EH (cell line): ENCODE measurements at places on chromosomes 7 and 10.

- DNase-seq = no peak
Observed at GRCh38 chr10:25952857-25953256, 18.8 kb downstream of the MYO3A start.

DNA sequence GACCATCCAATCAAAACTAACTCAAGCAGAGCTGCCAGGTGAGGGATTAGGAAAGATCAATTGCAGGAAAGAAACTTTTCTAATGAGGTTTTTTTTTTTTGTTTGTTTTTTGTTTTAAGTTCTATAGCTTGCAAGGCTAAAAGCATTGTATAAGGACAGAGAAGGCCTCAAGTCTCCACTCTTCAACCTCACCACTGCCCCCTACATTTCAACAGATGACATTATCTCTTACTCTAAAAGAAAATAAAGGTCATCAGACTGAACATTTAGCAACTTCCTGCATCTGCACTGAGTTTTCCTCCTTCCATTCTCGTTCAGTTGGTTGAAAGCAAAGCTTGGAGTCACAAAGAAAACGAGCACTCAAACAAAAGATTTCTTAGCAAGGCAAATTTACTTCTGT, 45.2 kb upstream of the EXOC4 start:
- DNase-seq = peak; percentile 15

DNA sequence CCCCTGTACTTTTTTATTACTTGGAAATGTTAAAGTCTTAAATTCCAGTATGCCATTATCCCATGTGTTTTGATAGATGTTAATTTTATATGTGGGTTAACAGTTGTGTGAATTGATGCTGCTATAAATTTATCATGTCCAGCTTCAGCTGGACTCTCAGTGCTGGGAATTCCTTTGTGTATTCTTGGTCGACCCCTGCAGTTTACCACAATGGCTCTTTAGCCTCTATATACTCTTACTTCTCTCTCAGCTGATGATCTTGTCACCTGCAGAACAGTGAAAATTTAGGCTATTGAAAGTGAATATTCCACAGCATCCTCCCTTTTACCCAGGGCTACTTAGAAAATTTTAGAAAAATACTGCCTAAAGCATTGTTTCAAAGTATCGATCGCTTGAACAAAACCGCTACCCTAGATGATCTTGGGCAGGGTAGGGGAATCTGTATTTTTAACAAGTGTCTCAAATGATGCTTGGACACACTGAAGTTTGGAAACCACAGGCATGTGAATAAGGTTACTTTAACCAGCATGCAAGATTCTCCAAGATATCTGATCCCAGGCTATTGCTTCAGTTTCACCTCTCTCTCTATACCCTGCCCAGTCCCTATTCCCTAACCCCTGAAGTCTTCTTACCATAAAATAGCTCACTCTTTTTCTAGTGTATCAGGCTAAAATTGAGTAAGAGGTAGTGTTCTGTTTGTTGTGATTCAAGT, 25.4 kb downstream of the LCOR start:
- peak; percentile 47 for DNase-seq

GRCh38 chr10:110225441-110225755, 18.0 kb downstream of the MXI1 start:
- DNase-seq = no peak

DNA sequence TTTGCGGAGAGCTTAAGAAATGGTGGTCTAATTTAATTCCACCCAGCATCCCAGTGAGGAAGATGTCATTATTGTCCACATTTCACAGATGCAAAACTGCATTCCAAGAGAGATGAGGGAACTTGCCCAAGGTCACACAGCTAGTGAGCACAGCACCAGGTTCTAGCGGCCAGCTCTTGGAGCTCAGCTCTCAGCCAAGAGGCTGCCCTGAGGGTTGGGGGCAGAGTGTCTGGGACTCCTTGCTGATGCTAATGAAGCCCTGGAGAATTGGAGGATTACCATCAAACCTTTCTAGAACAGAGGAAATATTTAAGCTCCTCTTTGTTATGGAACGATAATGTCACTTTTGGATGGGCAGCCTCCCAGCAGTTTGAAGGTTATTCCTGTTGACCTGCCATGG, 48.0 kb downstream of the PLPP4 start:
- DNase-seq = no peak

DNA sequence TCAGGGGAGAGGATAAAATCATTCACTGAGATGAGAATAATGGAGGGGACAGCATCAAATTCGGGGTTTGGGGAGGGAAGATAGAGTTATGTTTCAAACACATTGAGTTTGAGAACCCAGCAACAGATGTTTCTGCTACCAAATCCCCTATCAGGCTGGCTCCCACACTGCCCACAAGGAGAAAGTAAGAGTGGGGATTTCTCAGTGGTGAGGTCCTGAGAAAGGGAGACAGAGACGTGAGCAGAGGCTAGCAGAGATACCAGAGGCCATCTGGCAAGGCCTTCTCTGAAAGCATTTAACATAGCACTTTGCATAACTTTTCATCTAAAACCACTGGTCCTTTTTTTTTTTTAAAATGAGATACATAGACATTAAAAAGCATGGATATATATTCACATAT, 7.8 kb upstream of the SLF2 start:
- no peak for DNase-seq

GRCh38 chr10:32393911-32394310, 47.0 kb upstream of the EPC1 start:
- DNase-seq = no peak

GRCh38 chr7:101882595-101883564, 65.5 kb downstream of the CUX1 start:
- peak; percentile 100 for DNase-seq

DNA sequence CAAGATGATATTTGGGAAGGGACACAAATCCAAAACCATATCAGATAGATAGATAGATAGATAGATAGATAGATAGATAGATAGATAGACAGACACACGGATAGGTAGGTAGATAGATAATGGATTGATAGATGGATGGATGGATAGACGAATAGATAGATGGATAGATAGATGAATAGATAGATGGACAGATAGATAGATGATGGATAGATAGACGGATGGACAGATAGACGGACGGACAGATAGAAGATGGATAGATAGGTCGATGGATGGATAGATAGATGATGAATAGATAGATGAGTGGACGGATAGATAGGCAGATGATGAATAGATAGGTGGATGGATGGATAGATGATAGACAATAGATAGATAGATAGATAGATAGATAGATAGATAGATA, 39.8 kb downstream of the NPTX2 start:
- no peak for DNase-seq

DNA sequence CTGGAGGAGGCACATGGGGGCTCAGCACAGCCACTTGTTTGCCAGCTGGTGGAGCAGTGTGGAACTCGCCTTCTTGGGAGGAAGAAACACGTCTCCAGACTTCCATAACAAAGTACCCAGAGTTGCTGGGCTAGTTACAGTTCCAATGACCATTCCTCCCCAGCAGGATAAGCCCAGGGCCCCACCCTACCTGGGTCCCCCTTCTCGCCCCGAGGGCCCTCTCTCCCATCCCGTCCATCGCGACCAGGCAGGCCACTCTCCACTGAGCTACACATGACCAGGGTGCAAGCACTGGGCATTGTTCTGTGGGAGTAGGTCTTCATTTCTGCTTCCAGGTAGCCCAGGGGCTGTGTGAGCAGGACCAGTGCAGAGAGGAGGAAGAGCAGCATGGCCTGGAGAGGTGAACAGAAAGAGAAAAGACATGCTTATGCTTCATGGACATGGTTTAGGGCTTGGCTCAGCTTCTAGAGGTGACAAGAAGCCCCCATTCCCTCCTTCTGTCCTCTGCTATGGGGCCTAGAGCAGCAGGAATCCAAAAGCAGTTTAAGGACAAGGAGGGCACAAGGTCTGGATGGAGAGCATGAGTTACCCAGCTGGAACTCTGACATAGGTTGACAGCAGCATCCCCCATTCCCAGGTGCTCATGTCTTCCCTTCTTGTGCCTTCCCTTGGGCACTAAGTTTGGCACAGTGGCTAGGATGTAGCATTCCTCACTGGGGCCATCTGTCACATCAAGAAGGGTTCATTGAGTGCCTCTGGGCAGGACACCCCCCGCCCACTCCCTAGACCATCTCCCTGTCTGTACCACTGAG, 2.4 kb downstream of the SFTPD start:
- no peak for DNase-seq

DNA sequence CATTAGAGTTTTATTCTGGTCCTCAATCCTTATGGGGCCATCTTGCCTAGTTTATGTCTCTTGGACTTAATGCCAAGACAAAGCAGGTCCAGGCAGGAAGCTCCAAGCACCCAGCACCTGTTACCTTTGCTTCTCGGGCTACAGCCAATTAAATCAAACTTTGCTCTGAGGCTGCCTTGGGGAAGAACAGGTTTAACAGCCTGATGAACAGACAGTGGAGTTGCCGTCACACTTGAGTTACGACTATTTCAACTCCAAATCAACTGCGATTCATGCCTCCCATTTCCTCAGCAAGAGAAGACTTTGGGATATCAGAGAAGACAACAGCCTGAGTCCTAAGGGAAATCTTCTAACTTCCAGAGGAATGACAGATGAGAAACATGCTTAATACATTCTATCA, 62.2 kb downstream of the XPNPEP1 start:
- DNase-seq = no peak

GRCh38 chr10:76242956-76243355, 811.5 kb downstream of the LRMDA start:
- no peak for DNase-seq

DNA sequence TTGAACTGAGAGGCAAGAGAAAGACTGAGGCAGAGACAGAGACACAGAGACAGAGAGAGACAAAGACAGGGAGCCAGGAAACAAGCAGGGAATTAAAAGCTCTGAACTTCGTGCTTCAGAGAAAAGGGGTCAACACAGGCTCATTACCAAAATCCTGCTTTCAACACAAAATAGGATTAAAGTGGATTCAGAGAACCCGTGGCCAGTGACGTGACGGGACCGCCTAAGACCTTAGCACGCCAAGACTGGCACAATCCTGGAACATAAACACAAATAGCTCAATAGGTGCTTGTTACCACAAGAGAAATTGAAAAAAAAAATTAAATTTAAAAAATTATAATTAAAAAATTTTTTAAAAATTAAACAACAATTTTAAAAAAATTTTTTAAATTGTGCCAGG, 21.5 kb downstream of the ASB13 start:
- DNase-seq = no peak

- no peak for DNase-seq
Observed at GRCh38 chr7:117470777-117471176, 9.0 kb upstream of the CFTR start.

DNA sequence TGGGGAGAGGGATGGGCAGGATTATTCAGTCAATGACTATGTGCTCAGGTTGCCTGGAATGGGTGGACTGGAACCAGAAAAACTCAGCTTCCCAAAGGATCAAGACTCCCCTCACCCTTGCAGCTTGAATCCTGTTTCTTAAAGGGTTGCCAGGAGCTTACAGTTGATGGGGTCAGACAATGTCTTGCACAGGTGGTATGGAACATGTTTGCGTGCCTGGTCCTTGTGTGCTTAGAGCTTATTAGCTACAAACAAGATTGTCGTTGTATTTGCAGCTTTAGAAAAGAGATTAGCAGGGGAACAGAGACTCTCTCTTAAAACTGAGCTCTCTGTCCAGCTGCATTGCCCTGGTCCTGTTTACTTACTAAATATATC, 56.9 kb downstream of the PRR15 start:
- DNase-seq = no peak

DNA sequence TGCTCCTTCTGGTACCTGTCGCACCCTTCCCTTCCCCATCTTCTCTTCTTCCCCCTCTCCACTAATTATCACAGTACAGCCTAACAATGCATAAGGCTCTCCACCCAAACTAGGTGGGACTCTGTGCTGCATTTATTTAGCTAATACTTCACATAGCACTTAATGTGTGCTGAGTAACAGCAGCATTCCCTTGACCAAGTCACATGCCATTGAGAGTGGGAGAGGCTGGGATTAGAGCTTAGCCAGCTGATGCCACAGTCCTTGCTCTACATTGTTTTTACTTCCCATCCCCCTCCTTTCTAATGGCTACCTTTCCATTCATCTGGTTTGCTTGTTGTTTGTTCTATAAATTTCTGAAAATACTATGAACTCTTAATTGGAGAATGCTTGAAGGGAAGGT, 426.9 kb downstream of the LRMDA start:
- no peak for DNase-seq

- DNase-seq = peak; percentile 22
Observed at GRCh38 chr10:52437205-52437646, 123.1 kb downstream of the DKK1 start.

DNA sequence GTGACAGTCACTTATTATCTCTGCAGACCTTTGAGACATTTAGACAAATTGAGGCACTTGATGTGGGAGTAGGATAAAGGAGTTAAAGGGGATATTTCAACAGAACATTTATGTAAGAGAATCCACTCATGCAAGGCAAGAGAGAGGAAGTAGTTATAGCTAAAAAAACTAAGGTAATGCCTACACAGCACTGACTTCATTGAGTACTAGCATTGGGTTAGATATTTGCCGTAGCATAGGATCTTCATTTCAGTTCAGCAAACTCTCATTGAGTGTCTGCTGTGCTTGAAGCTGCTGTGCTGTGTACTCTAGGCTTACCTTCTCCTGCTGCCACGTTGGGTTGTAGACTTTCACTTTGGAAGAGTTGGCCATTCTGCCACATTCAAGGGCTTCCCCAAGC, 10.5 kb upstream of the ENTPD1 start:
- no peak for DNase-seq

GRCh38 chr7:96527133-96527827, 182.4 kb downstream of the SEM1 start:
- DNase-seq = no peak

- no peak for DNase-seq
Observed at GRCh38 chr10:48527756-48528155, 77.1 kb downstream of the ARHGAP22 start.

DNA sequence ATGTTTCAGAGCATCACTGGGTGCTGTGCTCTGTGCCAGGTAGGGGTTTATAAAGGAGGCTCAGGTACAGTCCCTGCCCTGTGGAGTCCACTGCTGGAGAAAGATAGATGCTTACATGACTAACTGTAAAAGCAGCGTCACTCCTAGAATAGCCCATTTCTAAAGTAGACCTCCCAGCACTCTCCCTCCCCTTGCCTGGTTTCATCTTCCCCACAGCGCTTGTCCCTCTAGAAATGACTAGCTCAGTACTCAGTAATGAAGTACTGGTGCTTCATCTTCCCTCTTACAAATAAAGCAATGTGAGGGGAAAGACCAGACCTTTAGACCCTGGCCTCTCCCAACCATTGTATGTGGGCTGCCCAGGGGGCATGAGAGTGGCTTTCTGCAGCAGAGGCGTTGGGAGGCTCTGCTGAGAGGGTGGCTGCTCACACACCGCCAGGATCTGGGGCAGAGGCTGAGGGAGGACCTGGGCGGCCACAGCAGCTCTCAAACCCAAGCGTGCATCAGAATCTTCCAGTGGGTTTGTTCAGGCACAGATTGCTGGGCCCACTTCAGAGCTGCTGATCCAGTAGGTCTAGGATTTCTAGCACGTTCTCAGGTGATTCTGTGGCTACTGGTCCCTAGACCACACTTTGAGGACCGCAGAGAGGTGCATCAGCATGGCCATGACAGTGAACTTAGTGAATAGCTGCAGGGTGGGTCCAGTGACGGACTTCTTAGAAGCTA, 110.3 kb upstream of the ANLN start:
- peak; percentile 37 for DNase-seq

GRCh38 chr7:29808075-29808801, 1.9 kb downstream of the WIPF3 start:
- no peak for DNase-seq
